G401 (cell line): ENCODE measurements at places on chromosomes 3 and 15. TPM values are rescaled to one million over a fixed set of nuclear protein-coding genes. Genes with fewer than 3 reads are reported as not detected.

The CHRNA7 gene
- total RNA-seq, result 0.20 and 1.3 TPM in 2 replicates

The RPP25 gene
- total RNA-seq, result 28.8 and 31.8 TPM in 2 replicates

The C3orf22 gene
- not detected in 2 replicates for total RNA-seq

The HRG gene
- not detected in 2 replicates for total RNA-seq

The GNL3 gene
- total RNA-seq, result 127 and 216 TPM in 2 replicates

The IGSF10 gene
- total RNA-seq, result 0.07 TPM in 1 of 2 replicates, not detected in the other

The RAB27A gene
- 5.2 and 7.3 TPM in 2 replicates for total RNA-seq

DNA sequence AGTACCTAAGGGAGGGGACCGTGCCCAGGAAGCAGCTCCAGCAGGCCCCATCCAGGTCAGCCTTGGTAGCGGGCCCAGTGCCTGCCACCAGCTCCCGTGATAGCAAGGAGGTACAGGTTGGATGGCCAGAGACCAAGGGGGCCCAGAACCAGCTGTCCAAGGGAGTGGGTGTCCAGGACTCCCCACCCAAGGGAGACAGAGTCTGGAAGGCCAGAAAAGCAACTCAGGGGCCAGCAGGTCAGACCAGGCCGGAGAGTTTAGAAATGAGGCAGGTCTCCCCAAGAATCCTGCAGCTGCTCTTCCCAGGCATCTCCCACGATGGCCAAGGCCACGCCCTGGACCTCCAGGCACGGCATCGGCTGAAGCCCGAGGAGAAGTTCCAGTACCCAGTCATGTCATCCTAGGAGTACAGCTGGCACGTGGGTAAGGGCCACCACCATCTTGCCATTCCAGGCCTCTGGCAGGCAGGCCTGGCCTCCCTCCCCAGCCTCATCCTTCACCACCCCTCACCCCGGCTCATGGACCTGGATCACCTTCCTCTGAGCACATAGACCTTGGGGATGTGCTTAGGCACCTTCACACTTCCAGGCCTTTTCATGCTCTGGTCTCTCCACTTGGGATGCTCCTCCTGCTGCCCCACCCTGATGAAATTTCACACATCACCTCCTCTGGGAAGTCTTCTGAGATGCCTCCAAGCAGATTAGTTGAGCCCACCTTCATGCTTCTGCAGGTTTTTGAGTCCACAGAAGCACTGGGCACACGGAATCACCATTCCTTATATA lies 30.5 kb downstream of the DNASE1L3 start:
- no peak for DNase-seq

DNA sequence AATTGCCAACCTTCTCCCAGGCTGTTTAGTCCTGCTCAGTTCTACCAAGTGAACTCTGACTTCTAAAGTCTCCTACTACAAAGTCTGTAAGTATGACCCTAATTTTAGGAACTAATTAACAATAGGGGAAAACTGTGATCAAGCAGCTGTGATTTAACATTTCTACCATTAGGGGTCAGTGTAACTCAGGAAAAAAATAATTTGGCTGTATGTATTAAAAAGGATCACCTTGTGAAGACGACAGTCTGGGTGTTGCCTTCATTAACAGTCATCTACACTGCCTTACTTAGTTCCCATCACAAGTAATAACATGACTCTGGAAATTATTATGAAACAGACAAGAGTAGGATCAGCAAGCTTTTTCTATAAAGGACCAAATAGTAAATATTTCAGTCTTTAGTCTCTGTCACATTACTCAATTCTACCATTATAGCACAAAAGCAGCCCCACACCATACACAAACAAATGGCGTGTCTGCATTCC lies 4.2 kb upstream of the NPHP3 start:
- peak; percentile 77 for DNase-seq

GRCh38 chr15:49199666-49200065 lies 29.6 kb downstream of the GALK2 start:
- DNase-seq, result no peak

- peak; percentile 28 for DNase-seq
Measured at GRCh38 chr3:14452740-14453710, 50.6 kb downstream of the SLC6A6 start.

DNA sequence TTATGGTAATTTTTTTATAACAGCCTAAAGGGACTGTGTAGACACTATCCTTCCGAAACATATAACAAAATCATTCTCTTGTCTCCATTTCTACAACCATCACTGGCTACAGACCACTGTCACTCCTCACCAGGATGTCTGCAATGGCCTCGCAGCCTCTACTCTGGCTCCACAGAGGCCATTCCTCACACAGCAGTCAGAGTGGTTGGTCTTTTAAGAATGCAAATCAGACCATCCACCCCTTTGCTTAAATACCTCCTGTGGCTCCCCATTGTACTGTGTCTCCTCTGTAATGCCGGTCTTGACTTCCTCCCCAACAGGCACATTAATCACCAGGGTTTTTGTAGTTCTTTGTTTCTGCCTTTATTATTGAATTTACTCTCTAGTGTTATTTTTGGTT lies 344.8 kb downstream of the ERC2 start:
- no peak for DNase-seq

GRCh38 chr3:143016321-143016972 lies 15.1 kb downstream of the U2SURP start:
- peak; percentile 33 for DNase-seq
